ENCODE measurements at places on chromosomes 5 and 9. TPM values are rescaled to one million over a fixed set of nuclear protein-coding genes. Genes with fewer than 3 reads are reported as not detected.

The ANKRD18A gene
- 0.71 TPM for polyA plus RNA-seq

The PCDHA1 gene
- not detected for polyA plus RNA-seq

The ANXA2R gene
- 54.8 TPM for polyA plus RNA-seq

The TXNDC8 gene
- not detected for polyA plus RNA-seq

DNA sequence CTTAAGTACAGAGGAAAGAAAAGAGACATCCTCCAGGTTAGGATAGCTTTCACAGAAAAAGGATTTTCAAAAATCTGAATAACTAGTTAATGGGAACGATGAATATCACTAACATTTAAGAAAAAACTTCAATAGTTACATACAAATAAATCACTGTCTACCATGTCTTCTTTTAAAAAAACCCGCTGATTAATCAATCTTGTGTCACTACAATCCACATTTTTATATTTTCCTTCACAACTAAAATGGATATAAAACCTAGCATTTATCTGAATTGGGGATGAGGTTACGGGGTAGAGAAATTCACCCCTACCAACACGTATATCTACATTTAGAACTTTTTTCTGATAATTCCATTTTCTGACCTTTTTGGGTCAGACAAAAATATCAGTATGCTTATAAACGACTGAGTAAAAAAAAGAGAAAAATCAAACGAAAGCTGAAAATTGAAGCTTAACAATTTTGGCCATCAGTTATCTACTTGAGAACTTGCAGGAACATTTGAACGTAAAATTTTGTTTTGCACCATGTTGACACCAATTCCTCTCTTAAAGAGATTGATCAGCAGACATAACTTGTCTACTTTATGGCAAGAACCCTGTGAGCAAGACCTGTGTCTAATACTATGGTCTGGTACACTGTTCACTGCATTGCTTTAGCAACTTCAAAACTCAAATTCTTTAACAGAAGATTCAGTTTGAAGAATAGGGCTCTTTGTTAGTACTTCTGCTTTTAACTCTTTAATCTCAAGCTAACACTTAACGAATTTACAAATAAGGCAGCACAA is 4.8 kb downstream of the NR3C1 start:
- no peak for DNase-seq
- peak overlapping the region; percentile 90 for H3K4me3 ChIP-seq
- H3K27me3 ChIP-seq: no peaks in the 10 kb centered on the region
- H3K27ac ChIP-seq: no peak overlapping the region
- no peaks in the 10 kb centered on the region for H3K36me3 ChIP-seq
- peaks cover 65% of the 10 kb centered on the region for H3K4me1 ChIP-seq

GRCh38 chr9:31700252-31701045 is 684.0 kb upstream of the ACO1 start:
- peaks cover 10% of the 10 kb centered on the region for H3K4me1 ChIP-seq
- no peak for DNase-seq
- no peaks in the 10 kb centered on the region for H3K36me3 ChIP-seq
- H3K27ac ChIP-seq: peak overlapping the region; percentile 41

DNA sequence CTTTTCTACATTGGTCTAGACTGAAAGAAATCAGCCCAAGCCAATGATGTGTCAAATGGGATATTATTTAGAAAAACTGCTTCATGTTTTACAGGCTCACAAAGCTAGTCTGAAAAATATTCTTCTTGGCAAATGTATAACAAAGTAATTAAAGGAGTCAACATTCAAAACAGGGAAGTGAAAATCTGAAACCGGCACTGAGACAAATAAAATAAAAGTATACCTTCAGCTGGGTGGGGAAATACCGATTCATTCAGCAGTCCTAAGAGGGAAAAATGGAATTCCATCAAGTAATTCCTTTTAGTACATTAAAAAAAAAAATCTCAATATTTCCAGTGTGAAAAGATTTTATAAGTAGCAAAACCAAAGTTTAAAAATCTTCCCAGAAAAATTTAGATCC is 259.6 kb upstream of the SLC24A2 start:
- no peak overlapping the region for H3K27ac ChIP-seq
- DNase-seq: no peak
- H3K4me3 ChIP-seq: no peak overlapping the region
- H3K36me3 ChIP-seq: no peaks in the 10 kb centered on the region
- H3K4me1 ChIP-seq: peaks cover 27% of the 10 kb centered on the region
- no peaks in the 10 kb centered on the region for H3K27me3 ChIP-seq

- no peaks in the 10 kb centered on the region for H3K27me3 ChIP-seq
- no peak overlapping the region for H3K4me3 ChIP-seq
- H3K36me3 ChIP-seq: no peaks in the 10 kb centered on the region
- no peak overlapping the region for H3K27ac ChIP-seq
- DNase-seq: no peak
Observed at GRCh38 chr5:119063579-119064379, 7.1 kb upstream of the DMXL1 start.

DNA sequence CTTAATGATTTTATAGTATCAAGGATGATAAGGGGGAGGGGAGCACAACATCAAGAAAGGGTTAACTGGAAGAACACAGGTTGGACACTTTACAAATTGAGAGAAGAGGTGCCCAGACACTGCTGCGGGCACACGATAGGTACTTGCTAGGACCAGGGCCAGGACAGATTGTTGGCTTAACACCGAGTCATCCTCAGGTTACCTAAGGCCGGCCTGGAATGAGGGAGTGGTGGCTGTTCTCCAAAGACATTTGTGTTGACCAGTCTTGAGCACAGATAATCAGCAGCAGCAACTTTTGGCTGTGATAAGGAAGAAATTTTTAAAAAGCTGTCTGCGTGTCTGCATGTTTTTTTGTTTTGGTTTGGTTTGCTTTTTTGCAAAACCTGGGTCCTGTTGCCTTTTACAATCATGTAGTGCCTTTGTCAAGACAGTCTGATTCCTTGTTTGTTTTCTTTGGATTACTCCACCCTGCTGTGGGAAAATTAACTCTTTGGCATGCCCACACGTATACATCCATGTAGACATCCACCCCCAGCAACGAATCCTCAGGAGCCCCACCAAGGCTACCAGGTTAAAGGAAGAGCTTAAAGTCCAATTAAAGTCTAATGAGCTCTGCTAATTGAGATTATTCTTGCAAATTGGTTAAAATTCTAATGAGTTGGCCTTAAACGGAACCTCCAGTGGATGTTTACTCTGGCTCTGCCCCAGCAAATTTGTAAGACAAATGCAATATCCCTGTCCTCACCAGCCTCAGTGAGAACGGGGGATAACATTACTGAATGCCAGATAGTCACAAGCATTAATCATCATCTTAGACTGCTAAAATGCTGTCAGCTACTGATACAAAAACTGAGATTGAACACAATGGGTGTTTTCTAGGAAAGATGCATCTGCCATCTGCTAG is 382.3 kb downstream of the ACTL7B start:
- H3K4me1 ChIP-seq: no peaks in the 10 kb centered on the region
- no peak for DNase-seq
- H3K27ac ChIP-seq: no peak overlapping the region
- H3K36me3 ChIP-seq: no peaks in the 10 kb centered on the region

- no peaks in the 10 kb centered on the region for H3K36me3 ChIP-seq
- no peak overlapping the region for H3K4me3 ChIP-seq
- no peak for DNase-seq
- no peak overlapping the region for H3K27ac ChIP-seq
- H3K27me3 ChIP-seq: peaks cover 2% of the 10 kb centered on the region
- peaks cover 4% of the 10 kb centered on the region for H3K4me1 ChIP-seq
Observed at GRCh38 chr5:133425222-133425621, 187.1 kb downstream of the FSTL4 start.

DNA sequence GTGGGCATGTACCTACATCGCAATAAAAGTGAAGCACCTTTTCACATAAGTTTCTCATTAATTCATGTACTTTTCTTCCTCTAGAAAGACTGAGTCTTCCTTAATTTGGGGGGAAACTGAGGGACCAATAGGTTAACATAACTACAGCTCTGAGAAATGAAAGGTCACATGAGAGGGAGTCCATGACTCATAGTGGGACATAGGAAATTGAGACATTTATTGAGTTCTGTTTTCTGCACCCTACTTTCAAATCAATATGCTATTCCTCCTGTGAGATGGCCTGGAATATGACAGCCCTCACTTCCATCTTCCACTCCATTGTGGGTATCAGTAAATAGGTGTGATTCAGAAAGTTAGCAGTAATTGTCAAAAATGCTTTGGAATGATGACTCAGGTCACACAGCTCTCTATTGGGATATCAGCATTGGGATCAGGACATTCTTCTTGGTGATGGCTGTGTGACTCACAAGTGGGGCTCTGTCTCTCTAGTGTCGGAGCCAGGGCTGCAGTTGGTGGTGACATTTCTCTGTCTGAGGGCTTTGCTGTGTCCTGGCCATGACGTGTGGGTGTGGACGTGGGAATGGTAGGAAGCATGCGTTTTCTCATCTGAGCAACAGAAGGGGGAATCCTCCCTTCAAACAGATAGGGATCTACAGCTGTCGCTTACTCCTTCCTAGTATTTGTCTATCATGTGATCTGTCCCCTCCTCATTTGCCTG is 125.0 kb downstream of the TRIO start:
- H3K4me3 ChIP-seq: no peak overlapping the region
- DNase-seq: no peak
- H3K27me3 ChIP-seq: peaks cover 15% of the 10 kb centered on the region
- no peak overlapping the region for H3K27ac ChIP-seq

DNA sequence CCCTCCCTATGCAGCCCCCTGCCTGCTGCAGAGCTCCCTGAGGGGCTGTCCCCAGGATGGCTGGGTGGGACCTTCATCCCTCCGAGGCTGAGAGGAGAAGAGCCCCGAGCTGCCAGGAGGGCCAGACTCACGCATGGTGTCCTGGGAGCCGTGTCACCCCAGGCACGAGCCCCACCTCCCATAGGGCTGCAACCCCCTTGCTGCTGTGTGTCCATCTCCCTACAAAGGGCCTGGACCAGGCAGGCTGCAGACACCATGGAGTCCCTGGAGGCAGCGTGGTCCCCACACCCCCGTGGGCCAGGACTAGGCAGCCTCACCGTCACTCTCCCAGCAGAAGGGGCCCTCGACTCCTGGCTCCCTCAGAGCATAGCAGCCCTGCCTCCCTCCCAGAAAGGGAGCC is 11.2 kb upstream of the SEC16A start:
- H3K27ac ChIP-seq: no peak overlapping the region
- DNase-seq: no peak
- peaks cover 2% of the 10 kb centered on the region for H3K36me3 ChIP-seq
- no peaks in the 10 kb centered on the region for H3K27me3 ChIP-seq

DNA sequence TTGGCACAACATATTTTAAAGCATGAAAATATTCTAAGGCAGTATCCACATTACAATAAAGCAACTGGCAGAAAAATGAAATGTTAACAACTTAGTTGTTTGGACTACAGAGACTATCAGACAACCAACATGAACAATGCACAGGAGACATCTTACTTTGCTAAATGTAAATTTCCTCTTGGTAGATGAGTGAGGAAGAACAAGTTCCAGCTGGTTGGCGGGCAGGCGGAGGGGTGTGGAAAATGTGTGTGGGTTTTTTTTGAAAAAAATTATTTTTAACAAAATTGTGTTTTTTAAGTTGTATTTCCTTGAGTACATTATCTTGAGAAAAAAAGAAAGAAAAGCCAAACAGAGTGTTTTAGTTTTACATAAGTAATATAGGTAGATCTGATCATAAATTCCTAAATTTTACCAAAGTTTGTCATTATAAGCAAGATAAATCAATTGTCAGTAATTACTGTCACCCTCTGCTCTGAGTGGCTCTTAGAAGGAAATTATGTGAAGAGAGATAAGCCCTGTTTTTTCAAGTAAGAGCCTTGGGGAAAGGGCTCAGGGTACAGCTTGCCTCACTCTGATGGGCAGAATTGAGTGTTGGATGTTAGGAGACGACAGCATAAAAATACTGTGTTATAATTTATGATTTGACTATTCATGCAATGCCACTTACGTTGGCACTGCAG is 42.5 kb downstream of the TMEM167A start:
- no peaks in the 10 kb centered on the region for H3K27me3 ChIP-seq
- no peak overlapping the region for H3K27ac ChIP-seq
- peaks cover 8% of the 10 kb centered on the region for H3K4me1 ChIP-seq
- no peak for DNase-seq
- no peaks in the 10 kb centered on the region for H3K36me3 ChIP-seq
